ENCODE measurements at places on chromosomes 7 and 10.

GRCh38 chr7:31091924-31092434 lies 39.9 kb downstream of the ADCYAP1R1 start:
- DNase-seq = no peak

DNA sequence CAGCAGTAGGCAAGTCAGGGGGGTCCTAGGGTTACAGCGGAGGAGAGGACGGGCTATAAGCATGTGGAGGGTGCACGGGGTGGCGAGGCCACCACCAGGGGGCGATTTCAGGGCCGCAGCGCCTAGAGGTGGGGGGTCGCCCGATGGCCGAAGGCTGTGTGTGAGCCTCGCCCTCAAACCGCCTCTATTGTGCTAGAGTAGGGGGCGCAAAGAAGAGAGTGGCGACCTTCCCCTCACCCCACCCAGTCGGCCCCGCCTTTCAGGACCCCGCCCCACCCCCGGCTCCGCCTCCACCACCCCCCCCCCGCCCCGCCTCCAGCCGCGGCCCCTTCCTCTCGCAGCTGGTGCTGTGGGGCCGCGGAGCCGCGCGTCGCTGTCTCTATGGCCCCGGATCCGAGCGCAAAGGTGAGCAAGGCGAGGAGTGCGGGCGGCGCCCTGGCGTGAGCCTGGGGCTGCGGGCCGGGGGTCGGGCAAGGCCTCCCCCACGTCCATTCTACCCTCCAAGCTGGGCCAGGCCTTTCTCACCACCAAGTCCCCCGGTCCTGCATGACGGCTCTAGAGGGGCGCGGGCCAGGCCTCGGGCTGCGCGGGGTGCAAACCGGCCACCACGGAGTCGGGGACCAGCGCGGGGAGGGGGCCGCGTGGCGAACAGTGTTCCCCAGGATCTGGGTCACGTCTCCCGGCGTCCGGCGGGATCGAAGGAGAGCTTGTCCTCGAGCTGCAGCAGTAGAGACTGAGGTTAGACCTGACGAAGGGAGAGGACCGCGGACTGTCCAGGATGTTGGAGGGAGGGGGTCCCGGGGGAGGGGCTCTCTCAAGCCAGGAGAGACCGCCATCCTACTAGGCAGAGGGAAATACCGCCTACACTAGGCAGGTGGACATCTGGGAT lies at the start of gene SEMA4G:
TSS of gene SEMA4G (plus strand) at position 318 of the 889 bp plus-strand sequence. CDS start 3,409 bp downstream, outside the sequence.
- DNase-seq = peak; percentile 69

GRCh38 chr10:31035266-31035798 lies 3.7 kb upstream of the ZNF438 start:
- no peak for DNase-seq

GRCh38 chr7:70229242-70229641 lies 631.0 kb downstream of the AUTS2 start:
- DNase-seq = no peak

- DNase-seq = no peak
Measured at GRCh38 chr7:129771928-129772479, 160.5 kb downstream of the NRF1 start.

Data from left lobe of liver (tissue), 2 donors.